ENCODE measurements at places on chromosomes 12 and 14. TPM values are rescaled to one million over a fixed set of nuclear protein-coding genes. Genes with fewer than 3 reads are reported as not detected.

The TCL1B gene
- total RNA-seq: not detected

The BCDIN3D gene
- 2.9 TPM for total RNA-seq

The DBX2 gene
- total RNA-seq: under 0.01 TPM

The ETFBKMT gene
- total RNA-seq: 3.1 TPM

Data from subcutaneous preadipocyte (primary cell).